T-cell (primary cell): ENCODE measurements at places on chromosomes 6 and 20. TPM values are rescaled to one million over a fixed set of nuclear protein-coding genes. Genes with fewer than 3 reads are reported as not detected.
A peak's percentile ranks its signal among the peaks of the same experiment; 100 is the strongest.

DNA sequence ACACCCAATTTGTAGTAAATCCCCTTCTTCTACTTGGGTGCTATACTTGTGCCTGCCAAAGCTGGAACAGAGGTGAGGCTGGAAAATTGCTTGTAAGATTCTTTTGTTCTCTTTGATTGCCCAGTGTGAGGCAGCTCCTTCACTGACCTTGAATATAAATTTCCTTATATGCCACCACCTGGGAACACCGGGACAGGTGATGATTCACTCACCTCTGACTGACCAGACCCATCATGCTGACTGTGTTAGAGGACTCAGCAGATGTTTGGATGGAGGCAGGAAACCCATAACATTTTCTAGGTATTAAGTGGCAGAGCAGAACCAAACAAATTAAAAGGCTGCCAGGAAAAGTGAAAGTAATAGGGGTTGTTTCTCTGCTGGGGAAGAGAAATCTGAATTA is 120.9 kb downstream of the GRM1 start:
- H3K36me3 ChIP-seq = no peaks in the 10 kb centered on the region
- DNase-seq = no peak
- H3K27me3 ChIP-seq = no peaks in the 10 kb centered on the region
- H3K27ac ChIP-seq = no peak overlapping the region

SLC2A4RG gene
- total RNA-seq = 132 TPM

FAM229B gene
- 3.5 TPM for total RNA-seq

MAPK13 gene
- total RNA-seq = 38.2 TPM

SSTR4 gene
- total RNA-seq = not detected

DNA sequence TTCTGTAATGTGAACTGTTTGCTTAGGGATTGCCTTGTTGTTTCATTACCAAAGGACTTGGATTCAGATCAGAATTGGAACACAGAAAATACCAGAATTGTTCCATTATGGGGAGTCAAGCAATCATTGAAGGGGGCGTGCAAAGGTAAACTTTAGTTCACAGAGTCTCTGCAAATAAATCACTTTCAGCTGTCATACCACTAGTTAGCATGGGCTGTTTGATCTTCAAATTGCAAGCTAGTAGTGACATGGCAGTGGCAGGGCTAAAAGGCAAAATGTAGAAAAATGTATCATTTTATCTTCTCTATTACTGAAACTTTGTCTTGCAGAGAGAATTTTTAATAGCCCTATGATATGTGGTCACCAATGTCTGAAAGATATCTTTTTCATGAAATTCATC is 483.2 kb upstream of the NRSN1 start:
- no peak overlapping the region for H3K27ac ChIP-seq
- H3K4me3 ChIP-seq = no peak overlapping the region
- no peaks in the 10 kb centered on the region for H3K36me3 ChIP-seq

TRIM10 gene
- not detected for total RNA-seq

CNKSR3 gene
- total RNA-seq = 0.35 TPM

DNA sequence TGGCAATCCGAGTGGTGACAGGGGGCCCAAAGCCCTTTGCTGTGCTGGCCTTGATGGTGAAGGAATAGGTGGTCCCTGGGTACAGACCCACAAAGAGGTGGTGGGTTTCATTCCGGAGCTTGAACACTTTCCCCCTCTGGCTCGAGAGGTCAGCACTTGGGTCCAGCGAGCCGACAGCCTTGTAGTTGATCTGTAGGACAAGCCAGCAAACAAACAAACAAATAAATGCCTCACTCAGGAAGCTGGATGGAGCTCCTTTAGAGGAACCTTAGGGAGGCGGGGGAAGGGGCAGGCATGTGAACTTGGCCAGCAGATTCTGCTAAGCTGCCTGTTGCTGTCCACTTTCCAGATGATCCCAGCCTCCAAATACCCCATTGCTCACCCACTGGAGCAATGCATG is 733.9 kb upstream of the CHD6 start:
- no peaks in the 10 kb centered on the region for H3K27me3 ChIP-seq
- no peaks in the 10 kb centered on the region for H3K36me3 ChIP-seq
- no peaks in the 10 kb centered on the region for H3K4me1 ChIP-seq
- H3K4me3 ChIP-seq = no peak overlapping the region
- no peak for DNase-seq
- H3K27ac ChIP-seq = no peak overlapping the region

PSORS1C1 gene
- total RNA-seq = not detected

CST7 gene
- 46.2 TPM for total RNA-seq

- no peaks in the 10 kb centered on the region for H3K27me3 ChIP-seq
- no peak for DNase-seq
- peaks cover 8% of the 10 kb centered on the region for H3K4me1 ChIP-seq
- peak overlapping the region; percentile 4 for H3K27ac ChIP-seq
- no peak overlapping the region for H3K4me3 ChIP-seq
These were observed 102.1 kb downstream of the PRDM1 start for GRCh38 chr6:106188104-106188794.

GRCh38 chr6:92706976-92707375 is 712.4 kb downstream of the EPHA7 start:
- no peak overlapping the region for H3K4me3 ChIP-seq
- H3K27me3 ChIP-seq = no peaks in the 10 kb centered on the region
- DNase-seq = no peak
- H3K36me3 ChIP-seq = no peaks in the 10 kb centered on the region

FAM217A gene
- not detected for total RNA-seq

GRCh38 chr6:137823826-137824555 is 43.1 kb upstream of the TNFAIP3 start:
- no peaks in the 10 kb centered on the region for H3K36me3 ChIP-seq
- DNase-seq = peak; percentile 96
- H3K27me3 ChIP-seq = no peaks in the 10 kb centered on the region
- peak overlapping the region; percentile 100 for H3K27ac ChIP-seq
- peak overlapping the region; percentile 13 for H3K4me3 ChIP-seq
- H3K4me1 ChIP-seq = peaks cover 56% of the 10 kb centered on the region
